Umbilical cord (tissue), 2 donors: ENCODE measurements at places on chromosomes 2 and 18. TPM values are rescaled to one million over a fixed set of nuclear protein-coding genes. Genes with fewer than 3 reads are reported as not detected.

Gene LOXHD1
- total RNA-seq = not detected

Gene PDE11A
- total RNA-seq = 0.72 TPM

DNA sequence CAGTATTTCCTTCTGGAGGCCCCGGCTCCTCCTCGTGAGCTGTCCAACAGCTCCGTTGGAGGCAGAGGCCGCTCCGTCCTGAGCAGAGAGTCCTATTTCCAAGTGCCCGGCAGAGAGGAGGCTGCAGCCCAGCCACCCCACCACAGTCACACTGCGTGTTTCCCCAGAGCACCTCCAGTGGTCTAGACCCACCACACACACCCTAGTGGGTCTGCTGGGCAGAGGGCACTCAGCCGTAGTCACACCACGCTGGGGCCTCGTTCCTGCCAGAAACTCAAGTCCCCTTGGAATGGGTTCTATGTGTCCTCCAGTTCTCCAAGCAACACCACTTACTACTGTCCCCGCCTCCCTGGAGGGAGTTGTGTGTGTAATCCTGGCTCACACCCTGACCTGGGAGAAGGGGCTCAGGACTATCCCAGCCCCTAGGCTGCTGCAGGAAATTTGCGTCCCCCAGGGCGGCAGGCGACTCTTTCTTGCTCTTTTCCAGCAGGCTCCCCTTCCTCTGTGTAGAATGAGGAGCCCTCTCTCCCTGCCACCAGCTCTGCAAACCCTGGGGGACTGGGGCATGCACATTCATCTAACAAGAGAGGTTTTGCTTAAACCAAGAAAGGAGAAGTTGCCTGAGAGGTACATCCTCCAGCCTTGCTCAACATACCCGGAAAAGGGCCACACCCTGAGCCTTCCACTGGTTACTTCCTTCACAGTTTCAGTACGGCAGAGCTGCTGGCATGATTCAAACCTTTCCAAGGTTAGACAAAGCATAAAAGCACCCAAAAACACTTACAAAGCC lies 114.1 kb downstream of the NDUFA10 start:
- peak; percentile 60 for DNase-seq

Gene CABLES1
- 18.3 TPM for total RNA-seq

DNA sequence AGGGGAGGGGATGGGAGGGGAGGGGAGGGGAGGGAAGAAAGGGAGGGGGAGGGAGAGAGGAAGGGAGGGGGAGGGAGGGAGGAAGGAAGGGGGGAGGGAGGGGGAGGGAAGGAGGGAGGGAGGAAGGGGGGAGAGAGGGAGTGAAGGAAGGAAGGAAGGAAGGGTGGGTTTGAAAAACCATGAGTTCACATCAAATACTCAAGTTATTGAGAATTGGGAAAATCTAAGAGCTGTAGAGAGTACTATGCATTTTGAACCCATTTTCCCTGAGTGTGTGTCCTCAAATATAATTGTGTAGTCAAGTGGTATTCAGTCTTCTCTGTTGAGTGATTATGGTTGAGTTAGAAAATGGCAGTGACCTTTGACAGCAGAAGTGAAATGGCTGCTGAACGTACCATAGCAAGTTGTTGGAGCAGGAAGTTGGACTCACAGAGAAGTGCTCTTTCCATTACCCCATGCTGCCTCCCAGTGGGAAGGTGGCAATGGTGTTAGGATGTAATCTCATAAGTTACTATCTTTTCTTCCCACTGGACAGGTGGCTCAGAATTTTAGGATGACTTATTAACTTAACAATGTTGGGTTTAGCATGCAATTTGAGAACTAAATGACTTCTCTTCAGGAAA lies 214.6 kb downstream of the SETBP1 start:
- DNase-seq = peak; percentile 17

Gene ATOH8
- 14.2 TPM for total RNA-seq
